ENCODE measurements at places on chromosomes 11 and 22.

- no peak for DNase-seq
Measured at GRCh38 chr11:116993599-116993998, 104.6 kb downstream of the SIK3 start.

GRCh38 chr11:117820516-117820915 is 4.0 kb downstream of the FXYD2 start:
- DNase-seq: no peak

DNA sequence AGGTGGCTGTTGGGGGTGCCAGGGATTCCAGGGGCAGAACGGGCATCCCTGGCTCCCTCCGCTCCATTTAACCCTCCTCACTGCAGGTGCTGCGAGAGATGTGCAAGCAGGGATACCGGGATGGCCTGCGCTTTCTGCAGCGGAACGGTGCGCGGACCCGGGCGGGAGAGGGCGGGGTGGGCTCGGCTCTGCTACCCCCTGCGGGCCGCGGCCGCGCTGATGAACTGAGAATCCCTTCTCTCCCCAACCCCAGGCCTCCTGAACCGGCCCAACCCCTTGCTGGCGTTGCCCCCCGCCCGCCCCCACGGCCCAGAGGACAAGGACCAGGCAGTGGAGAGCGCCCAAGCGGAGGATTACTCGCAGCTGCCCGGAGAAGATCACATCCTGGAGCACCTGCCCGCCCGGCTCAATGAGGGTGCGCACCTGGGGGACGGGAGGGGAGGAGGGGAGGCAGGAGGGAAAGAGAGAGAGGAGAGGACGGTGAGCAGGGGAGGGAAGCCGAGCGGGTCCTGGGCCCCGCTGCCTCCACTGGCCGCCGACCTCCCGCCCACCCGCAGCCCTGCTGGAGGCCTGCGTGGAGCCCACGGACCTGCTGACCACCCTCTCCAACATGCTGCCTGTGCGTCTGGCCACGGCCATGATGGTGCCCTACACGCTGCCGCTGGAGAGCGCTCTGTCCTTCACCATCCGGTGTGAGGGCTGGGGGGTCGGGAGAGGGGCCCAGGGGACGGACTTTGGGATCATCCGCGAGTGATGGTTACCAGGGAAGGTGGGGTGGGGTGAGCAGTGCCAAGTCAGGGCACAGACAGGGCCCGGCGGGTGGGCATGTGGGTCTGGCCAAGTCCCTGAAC is 4.1 kb upstream of the CRACR2B start:
- DNase-seq: no peak

- DNase-seq: no peak
Measured at GRCh38 chr11:64513523-64513922, 77.5 kb upstream of the SLC22A12 start.

DNA sequence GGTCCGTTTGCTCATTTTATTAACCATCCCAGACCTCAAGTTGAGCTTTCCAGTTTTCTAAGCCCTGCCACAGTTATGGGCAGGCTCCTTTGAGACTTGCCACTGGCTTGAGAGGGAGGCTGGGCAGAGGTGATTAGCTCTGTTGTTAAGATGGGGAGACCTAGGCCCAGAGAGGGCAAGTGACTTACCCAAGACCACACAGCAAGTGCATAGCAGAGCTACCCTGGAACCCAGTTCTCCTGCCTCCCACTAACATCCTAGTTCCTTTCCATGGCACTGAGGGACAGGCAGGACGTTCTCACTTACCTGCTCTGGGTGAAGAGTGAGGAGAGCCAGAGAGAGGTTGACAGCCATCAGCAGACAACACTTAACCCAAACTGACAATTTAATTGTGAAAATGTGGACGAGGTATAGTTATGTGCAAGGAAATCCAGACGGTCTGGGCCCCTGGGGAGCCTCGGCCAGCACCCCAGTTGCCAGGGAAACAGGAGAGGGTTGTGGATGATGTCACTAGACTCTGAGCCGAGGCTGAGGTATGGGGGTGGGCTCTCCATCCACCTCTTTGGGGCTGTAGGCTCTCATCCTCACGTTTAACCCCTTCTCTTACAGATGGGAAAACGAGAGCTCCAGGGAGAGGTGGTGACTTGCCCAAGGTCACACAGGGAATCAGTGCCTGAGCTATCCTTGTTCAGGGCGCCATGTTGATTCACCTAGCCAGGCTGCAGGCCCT is 12.3 kb upstream of the WNT11 start:
- no peak for DNase-seq

- DNase-seq: no peak
Measured at GRCh38 chr11:75355051-75355450, 3.6 kb upstream of the ARRB1 start.

DNA sequence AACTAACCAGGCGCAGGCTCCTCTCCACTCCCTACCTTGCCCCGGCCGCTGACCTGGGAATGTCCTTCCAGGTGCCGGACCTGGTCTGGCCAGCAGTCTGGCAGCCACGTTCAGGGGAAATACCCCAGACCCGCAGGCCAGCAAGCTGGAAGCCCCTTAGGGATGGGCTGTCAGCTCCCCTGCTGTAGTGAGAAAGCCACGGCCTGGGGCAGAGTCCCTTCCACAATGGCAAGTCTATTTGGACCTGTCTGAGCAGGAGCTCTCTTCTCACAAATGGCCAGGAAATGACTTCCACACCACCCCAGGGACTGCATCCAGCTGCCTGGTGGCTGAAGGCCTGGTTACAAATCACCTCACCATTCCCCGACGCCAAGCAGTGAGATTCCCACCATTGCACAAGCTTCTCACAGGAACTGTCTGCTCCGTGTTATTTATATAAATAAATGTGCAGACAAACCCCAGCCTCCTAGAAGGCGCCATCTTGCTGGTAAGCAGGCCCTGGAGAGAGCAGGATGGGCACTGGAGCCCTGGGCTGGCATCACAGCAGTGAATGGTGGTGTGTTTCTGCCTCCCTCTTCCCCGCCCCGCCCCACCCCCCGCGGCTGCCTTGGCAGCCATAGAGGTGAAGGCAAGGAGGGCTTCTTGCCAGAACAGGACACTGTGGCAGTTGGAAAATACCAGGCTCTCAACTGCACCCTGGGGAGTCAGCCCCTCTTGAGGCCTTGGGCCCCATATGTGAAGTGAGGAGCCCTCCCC is 23.7 kb downstream of the RSPH14 start:
- DNase-seq: no peak

GRCh38 chr11:79441461-79441875 is 638 bp upstream of the TENM4 start:
- no peak for DNase-seq

DNA sequence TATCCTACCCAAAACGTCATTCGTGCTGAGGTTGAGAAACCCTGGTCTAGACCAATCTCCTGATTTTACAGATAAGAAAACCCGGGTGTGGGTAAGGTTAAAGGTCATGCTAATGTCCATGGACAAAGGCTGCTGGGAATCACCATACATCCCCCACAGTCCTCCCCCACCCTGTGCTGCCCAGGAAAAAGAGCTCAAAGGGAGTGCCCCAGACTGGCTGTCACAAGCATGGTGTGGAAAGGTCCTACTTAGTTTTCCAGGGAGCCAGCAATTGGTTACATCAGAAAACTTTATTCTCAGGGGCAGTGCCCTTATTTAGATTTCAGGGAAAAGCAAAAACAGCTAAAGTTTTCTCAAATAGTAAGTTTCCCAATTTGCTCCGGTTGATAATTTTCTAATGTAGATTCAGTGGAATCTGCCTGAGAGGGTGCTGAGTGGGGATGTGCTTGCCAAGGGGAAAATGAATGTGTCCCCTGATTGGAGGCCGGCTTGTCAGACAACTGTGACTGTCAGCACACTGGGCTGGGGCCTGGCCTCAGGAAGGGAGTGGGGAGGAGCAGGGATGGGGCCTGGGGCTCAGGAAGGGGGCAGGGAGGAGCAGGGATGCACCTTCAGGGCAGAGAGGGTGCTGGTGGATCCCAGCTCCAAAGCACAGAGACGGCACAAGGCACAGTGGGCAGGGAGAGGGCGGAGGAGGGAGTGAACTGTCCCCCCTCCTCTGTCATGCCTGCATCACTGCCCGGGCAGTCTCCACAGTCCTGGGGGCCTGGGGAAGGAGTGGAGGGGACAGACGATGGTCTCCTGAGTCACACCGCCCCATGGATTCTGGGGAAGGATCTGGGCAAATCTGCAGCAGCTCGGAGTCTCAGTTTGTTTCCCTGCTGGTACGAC is 263.6 kb downstream of the KIRREL3 start:
- no peak for DNase-seq

- DNase-seq: no peak
Measured at GRCh38 chr22:25413620-25414019, 150.9 kb upstream of the GRK3 start.

DNA sequence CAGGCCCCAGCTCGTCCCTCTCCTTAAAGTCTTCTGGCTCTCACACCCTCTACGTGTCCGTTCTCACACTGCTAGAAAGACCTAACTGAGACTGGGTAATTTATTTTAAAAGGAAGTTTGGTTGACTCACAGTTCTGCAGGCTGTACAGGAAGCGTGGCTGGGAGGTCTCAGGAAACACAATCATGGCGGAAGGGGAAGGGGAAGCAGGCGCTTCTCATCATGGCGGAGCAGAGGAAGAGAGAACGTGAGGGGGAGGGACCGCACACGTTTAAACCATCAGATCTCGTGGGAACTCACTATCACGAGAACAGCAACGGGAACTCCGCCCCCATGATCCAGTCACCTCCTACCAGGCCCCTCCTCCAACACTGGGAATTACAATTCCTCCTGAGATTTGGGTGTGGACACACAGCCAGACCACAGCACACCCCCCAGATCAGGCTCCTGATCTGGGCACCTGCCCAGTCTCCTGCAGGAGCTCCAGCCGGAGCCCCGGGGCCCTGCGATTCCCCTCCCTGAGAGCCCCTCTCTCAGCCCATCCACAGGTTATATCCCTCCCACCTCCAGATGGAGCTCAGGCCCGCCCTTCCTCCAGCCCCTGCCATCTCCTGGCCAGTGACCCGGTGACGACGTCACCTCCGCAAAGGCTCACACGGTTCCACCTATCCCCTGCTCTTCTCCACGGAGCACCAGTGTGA is 170.2 kb downstream of the BRD1 start:
- peak; percentile 80 for DNase-seq

- DNase-seq: no peak
Measured at GRCh38 chr22:43723816-43724215, 88.3 kb downstream of the EFCAB6 start.

- no peak for DNase-seq
Measured at GRCh38 chr22:37716708-37717107, 19.9 kb downstream of the TRIOBP start.

GRCh38 chr11:18243783-18244362 is 4.6 kb downstream of the SAA2 start:
- DNase-seq: peak; percentile 47

DNA sequence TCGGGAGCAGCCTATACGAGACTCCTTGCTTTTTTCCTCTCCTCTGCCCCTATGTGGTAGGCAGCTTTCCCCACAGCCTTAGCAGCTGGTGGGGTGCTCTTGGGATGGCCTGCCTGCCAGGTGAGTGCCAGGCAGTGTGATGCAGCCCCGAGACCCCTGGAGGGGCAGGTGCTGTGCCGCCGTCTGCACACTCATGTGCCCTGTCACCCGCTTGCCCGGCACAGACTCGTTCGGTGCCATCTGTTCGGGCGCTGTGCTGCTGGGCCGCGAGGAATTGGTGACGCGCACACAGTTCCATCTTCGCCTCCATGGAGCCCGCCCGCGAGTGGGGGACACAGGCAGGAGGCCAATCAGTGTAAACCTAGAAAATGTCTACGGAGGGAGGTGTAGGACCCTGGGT is 15.1 kb downstream of the TRMU start:
- DNase-seq: no peak

- DNase-seq: no peak
Measured at GRCh38 chr11:23586173-23586572, 725.9 kb upstream of the CCDC179 start.

All from NCI-H1930 (cell line).